T-helper 2 cell treated with Interferon-gamma antibody and Interleukin-4, amounts not matched to agents 5 μg/mL and 100 μg/mL, for 36 hours (primary cell): ENCODE measurements at places on chromosomes 12 and 14.
A peak's percentile ranks its signal among the peaks of the same experiment; 100 is the strongest.

- no peak for DNase-seq
Measured at GRCh38 chr14:50067723-50068495, 48.5 kb downstream of the VCPKMT start.

- DNase-seq: no peak
Measured at GRCh38 chr12:21340403-21340802, 5.7 kb upstream of the SLCO1A2 start.

- no peak for DNase-seq
Measured at GRCh38 chr12:68428724-68429501, 96.8 kb upstream of the MDM1 start.

DNA sequence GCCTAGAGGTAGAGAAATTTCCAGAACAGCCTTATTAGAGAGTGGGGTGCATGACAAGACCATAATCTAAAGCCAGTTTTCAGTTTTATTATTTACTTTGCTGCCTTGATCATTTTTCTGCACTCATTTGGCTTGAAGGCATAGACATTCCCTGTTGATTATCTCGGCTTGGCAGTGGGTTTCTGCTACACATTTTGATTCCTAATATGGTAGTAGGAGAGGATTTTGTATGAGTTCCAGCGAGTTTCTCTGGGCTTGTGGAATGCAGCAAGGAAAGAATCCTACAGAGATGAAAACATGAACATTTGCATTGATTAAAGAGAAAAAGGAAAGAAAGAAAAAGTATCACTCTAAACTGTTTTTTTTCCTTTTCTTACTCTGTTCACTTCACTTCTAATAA lies 281.2 kb downstream of the PAWR start:
- DNase-seq: no peak

DNA sequence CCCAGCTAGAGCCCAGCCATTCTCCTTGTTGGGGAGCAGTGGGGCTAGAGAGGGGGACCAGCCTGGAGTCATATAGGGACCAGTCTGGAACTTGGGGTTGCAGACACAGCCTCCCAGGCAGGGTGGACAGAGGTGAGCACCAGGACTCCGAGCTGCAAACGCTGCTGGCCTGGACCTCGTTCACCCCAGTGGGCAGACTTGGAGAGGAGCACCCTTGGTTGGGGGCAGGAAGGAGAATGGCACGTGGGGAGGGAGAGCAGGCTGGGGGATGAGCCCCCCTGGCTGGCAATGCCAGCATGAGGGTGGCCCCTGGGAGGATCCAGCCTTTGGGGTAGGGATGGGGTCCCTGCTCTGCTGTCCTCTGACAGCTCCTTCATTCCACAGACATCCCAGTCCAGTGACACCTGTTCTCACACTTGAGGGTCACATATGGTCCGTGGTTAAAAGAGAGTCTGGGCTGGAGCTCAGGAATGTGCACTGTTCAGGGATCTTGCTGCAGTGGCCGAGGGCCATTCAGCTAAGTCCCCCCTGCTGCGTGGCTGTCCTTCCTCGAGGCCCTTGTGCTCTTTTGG lies 2.8 kb downstream of the LBHD2 start:
- no peak for DNase-seq

DNA sequence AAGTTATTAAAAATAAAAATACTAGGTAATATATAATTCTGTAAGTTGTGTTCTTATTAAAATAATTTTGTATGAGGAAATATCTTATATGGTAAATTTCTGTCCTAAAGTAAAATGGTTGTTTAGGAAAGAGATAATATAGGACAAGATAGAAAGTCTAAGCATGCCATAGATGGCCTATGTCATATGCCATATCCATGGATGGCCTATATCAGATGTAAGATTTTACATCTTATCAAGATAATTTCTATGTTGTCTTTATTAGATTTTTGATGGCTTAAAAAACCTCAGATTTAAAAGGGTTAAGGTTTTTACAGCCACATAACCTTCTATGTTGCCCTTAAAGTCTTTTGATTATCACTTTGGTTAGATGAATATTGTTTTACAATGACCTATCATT lies 52.6 kb downstream of the CATSPERB start:
- DNase-seq: no peak

- no peak for DNase-seq
Measured at GRCh38 chr14:24278424-24278823, 7.0 kb upstream of the RABGGTA start.

DNA sequence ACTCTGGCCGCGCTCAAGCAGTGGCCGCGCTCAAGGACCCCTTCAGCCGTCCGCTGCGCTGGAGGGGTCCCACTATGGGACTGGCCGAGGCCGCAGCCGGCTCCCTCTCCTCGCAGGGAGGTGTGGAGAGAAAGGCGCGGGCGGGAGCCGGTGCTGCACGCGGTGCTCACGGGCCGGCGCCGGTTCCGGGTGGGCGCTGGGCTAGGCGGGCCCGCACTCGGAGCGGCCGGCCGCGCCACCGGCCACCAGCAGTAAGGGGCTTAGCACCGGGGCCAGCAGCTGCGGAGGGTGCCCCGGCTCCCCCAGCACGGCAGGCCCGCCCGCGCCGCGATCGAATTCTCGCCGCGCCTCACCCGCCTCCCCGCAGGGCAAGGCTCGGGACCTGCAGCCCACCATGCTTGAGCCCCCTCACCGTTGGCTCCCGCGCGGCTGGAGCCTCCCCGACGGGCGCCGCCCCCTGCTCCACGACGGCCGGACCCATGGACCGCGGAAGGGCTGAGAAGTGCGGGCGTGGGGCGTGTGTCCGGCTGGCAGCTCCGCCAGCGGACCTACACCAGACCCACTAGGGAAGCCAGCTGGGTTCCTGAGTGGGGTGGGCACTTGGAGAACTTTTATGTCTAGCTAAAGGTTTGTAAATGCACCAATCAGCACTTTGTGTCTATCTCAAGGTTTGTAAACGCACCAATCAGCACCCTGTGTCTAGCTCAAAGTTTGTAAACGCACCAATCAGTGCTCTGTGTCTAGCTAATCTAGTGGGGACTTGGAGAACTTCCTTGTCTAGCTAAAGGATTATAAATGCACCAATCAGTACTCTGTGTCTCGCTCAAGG lies 49.5 kb downstream of the KLHL28 start:
- DNase-seq: no peak

- no peak for DNase-seq
Measured at GRCh38 chr14:30657606-30658163, 35.6 kb downstream of the SCFD1 start.

GRCh38 chr14:21039585-21040369 lies 2.4 kb upstream of the RNASE7 start:
- no peak for DNase-seq

GRCh38 chr14:64704143-64704742 lies at the start of gene PLEKHG3:
TSS of gene PLEKHG3 (plus strand) at chr14:64704424. CDS start at chr14:64727632, 23,208 bp downstream.
- no peak for DNase-seq

GRCh38 chr14:56953884-56954283 lies 143.6 kb upstream of the OTX2 start:
- DNase-seq: no peak

DNA sequence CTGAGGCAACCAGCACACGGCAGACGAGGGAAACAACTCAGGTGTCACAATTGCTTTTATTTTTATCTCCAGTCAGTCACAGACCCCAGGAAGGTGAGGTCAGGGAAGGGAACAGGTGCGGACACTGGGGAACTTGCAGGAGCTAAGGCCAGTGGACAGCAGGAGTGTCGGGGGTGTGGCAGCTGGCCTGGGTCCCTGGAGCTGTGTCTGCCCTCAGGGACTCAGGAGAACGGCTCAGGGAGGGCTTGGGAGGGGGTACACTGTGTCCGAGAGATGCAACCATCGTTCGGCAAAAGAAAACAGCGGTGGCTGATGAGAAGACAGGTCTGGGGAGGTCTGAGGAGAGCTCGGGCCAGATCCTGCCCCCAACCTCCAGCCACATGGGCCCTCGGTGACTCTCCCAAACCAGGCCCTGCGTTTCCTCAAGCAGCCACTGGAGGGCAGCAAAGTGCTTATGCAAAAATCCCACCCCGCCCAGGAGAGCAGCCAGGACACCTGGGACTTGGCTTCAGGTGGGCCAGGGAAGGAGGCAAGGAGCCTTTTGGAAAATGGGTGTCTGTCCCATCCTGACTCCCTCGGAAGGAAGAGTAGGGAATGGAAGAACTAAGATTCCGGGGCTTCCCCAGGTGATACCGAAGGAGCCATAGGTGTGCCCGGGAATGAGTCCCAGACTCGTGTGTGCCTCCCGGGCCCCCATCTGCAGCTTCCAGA lies 24.1 kb upstream of the BCDIN3D start:
- peak; percentile 56 for DNase-seq

DNA sequence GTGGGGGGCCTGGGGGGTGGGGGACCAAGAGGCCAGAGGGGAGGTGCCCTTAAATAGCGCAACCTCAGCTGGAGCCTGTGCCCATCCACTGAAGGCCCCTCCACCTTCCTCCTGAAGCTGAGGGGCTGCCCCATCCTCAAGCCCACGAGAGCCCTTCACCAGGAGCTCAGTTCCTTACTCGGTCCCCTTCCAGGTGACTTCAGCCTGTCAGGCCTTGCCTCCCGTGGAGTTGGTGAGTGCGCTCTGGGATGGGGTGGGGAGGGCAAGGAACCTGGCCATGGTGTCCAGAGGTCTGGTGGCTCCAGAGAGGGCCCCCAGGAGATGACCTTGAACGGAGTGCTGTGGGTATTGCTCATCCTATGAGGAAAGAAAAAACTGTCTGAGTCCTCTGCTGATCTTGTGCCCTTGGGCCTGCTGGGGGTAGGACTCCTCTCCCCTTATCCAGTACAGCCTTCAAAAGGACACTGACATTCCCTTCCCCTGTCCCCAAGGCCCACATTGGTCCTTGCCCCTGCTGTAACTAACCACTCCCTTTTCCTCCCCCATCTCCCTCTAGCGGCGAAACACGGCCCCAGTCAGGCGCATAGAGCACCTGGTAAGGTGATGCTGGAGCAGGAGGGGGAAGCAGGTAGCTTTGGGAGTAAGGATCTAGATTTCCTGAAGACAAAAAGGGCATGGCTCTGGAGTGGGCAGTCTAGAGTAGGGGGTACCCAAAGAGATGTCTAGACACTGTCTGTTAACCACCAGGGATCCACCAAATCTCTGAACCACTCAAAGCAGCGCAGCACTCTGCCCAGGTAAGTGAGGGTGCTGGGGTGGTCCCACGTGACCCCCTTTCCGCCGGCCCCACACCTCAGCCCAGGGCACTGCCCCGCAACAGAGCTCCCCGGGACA lies 3.6 kb downstream of the TNS2 start:
- peak; percentile 27 for DNase-seq

DNA sequence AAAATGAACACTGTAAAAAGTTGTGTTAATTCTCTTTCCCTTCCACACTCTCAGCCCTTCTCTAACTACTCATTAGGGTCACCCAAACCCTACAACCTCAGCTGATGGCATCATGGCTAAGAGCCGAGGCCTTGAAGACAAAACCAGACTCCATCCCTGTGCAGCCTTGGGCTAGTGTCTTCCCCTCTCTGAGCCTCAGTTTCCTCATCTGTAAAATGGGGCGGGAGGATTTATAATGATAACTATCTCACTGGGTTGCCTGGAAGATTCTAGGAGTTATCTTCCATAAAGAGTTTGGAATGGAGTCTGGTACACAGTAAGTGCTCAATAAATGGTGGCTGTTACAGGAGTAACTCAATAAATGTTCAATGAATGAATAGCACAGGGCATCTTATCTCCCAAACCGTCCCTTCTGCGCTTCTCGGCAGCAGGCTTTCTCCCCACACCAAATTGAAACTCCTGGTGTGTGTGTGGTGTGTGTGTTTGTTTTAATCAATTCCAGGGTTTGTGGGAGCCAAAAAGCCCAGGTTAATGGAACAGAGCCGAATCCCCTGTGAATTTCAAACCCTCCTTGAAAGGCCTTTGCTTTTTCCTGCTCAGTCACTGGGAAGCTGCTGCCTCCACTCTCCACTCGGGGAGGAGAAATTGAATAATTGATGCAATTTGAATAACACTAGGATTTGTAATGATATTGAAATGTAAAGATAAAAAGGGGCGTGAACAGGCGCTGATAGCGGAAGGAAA lies 61.2 kb upstream of the FAM222A start:
- no peak for DNase-seq

GRCh38 chr12:76249501-76249900 lies 98.7 kb downstream of the BBS10 start:
- DNase-seq: no peak

DNA sequence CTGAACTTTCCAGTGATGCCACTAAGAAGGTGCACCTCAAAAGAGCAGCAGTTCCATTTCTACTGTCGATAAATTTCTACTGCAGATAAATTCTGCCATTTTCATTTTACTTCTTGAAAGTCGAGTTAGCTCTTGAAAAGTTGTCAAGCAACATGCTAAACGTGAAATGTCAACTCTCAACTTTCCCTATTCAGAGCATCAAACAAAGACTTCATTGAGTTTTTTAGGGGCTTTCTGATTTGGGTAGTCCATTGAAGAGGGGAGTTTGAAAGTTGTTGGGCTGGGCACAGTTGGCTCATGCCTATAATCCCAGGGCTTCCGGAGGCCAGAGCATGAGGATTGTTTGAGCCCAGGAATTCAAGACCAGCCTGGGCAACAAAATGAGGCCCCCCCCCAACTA lies 59.4 kb upstream of the SYNE2 start:
- no peak for DNase-seq

DNA sequence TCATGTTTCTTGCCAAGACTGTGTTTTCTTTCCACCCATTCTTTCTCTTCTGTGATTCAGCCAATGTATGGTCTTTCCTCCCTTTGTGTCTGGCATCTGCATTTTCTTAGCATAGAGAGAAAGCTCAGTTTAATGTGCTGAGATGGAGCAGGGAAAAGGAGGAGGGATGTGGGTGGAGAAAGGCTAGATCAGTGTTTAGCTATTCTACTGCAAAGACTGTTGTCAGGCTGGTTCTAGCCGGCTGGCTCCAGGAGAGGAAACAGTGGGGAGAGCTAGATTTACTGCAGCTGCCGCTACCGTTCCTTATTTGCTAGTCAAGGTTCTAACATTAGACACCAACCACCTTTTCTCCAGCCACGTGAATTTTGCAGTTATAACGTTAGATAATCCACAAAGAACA lies 5.2 kb upstream of the RIMKLB start:
- DNase-seq: no peak

DNA sequence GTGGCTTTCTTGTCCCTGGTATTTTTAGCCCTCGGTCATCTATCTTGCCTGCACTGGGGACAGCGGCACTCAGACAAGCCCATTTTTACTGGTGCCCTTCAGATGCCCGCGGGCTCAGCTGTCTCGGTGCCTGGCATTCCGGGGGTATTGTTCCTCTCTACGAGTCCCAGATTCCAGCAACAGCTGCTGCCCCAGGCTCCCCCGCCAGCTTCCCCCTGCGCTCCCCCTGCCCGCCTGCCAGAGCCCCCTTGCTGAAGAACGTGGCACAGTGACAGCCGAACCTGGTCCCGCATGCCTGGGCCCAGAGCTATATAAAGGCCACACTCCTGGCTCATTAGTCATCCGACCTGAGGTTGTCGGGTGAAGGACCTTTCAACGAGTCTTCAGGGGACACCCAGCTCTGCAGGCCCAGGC lies 10.9 kb upstream of the MYL2 start:
- DNase-seq: no peak

DNA sequence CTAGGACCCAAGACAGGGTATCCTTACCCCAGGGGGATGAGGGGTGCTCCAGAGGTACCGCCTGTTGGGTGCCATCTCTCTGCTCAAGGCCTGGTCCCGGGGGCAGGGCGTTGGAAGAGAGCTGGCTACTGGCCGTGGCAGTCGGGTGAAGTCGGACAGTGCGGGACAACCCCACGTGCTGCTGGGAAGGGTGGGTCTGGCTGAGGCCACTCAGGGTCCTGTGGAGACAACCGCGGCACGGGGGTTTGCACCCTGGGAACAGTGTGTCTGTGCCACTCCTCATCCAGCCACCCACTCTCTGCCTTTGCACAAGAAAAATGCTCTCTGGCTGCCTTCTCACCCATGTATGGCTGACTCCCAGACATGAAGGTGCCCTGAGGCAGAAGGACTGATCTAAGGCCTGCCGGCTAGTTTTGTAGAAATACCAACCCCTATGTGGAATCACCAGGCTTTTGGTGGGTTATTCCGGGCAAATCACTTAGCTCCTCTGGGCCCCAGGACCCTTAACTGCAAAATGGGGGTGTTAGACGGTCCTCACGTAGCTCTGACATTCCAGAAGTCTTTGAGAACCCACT lies 56.5 kb downstream of the LTBP2 start:
- DNase-seq: no peak
